Thyroid gland (tissue), 4 donors: ENCODE measurements at places on chromosomes 12 and 14. TPM values are rescaled to one million over a fixed set of nuclear protein-coding genes. Genes with fewer than 3 reads are reported as not detected.

The PTPRR gene
- 0.94 TPM for total RNA-seq

The DYNLL1 gene
- 265 TPM for total RNA-seq

The STAT6 gene
- 79.0 TPM for total RNA-seq

The ISCU gene
- total RNA-seq, result 243 TPM

The ACOT6 gene
- not detected for total RNA-seq

The OAS2 gene
- total RNA-seq, result 9.1 TPM

The PTPN6 gene
- 32.3 TPM for total RNA-seq

The NKX2-1 gene
- 375 TPM for total RNA-seq

The PTGER2 gene
- total RNA-seq, result 0.56 TPM

The NFE2 gene
- total RNA-seq, result 0.63 TPM

The IPO8 gene
- 47.5 TPM for total RNA-seq

The GZMB gene
- 0.45 TPM for total RNA-seq

The NAA30 gene
- 23.9 TPM for total RNA-seq

The KRT2 gene
- not detected for total RNA-seq

The LTBP2 gene
- 240 TPM for total RNA-seq

The POTEM gene
- total RNA-seq, result not detected

The OLR1 gene
- total RNA-seq, result 2.4 TPM

The SCYL2 gene
- total RNA-seq, result 68.8 TPM

The CACNA2D4 gene
- 1.5 TPM for total RNA-seq

The SLCO1A2 gene
- total RNA-seq, result not detected

The TRPV4 gene
- 1.3 TPM for total RNA-seq

The KRT75 gene
- not detected for total RNA-seq

The CARMIL3 gene
- total RNA-seq, result 0.78 TPM

The LGR5 gene
- 0.54 TPM for total RNA-seq

The VRTN gene
- total RNA-seq, result not detected

The SAMD15 gene
- 4.8 TPM for total RNA-seq

The MSI1 gene
- total RNA-seq, result 0.33 TPM

The TCP11L2 gene
- 39.7 TPM for total RNA-seq

The TAS2R9 gene
- total RNA-seq, result not detected

The GALNT6 gene
- 9.0 TPM for total RNA-seq

The SYCP3 gene
- total RNA-seq, result not detected

The GCN1 gene
- 111 TPM for total RNA-seq

The EXOC5 gene
- 41.3 TPM for total RNA-seq

The RPL10L gene
- not detected for total RNA-seq

The FOXG1 gene
- 0.13 TPM for total RNA-seq

The TAS2R8 gene
- total RNA-seq, result not detected

The ADSS1 gene
- 13.6 TPM for total RNA-seq

The HOTAIR gene
- not detected for total RNA-seq

The CLEC14A gene
- 23.4 TPM for total RNA-seq

The LRRK2 gene
- 18.7 TPM for total RNA-seq

The DEGS2 gene
- 7.6 TPM for total RNA-seq

The SLC38A2 gene
- 292 TPM for total RNA-seq

The BIN2 gene
- total RNA-seq, result 1.3 TPM

The ALDH1L2 gene
- 3.6 TPM for total RNA-seq

The SIRT4 gene
- total RNA-seq, result 3.8 TPM
